Activated naive CD8-positive, alpha-beta T cell treated with anti-CD3 and anti-CD28 coated beads, Interleukin-2, amount 50 U/mL, for 16 hours (primary cell): ENCODE measurements at places on chromosomes 6 and 20.

DNA sequence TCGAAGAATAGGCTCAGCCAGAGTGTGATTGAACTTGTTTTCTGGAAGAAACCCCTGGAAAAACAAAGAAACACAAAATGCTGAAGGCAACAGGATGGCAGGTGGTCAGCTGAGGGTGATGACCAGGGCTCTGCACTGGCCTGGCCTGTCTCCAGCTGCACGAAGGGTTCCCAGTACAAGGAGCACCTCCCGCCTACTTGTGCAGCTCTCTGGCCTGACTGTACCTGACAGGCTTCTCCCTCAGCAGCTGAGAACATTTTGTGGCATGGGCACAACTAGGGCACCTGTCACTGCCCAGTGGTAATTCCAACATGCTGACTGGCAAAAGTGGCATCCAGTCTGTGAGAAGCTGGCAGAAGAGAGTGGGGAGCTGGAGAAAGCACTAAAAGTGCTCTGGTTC is 38.8 kb upstream of the EMILIN3 start:
- DNase-seq: no peak

DNA sequence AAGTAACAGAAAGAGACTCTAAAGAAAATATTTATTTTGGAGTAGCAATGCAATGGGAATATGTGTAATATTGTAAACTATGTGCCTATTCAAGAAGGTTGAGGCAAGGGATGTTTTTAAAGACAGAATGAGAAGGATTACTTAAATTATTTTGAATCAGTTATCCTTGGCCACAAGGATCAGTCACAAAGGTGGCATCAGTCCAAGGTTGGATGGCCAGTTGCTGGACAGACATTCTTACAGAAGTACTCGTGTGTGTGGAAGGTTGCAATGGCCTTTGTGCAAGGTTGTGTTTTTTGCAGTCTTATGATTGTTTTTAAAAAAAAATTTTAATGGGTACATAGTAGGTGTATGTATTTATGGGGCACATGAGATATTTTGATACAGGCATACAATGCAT is 2.0 kb downstream of the QRSL1 start:
- no peak for DNase-seq

- DNase-seq: no peak
These were observed 81.0 kb downstream of the EDN1 start for GRCh38 chr6:12371151-12371550.

- no peak for DNase-seq
These were observed 563.8 kb downstream of the LMBRD1 start for GRCh38 chr6:69232911-69233448.

- DNase-seq: no peak
These were observed 99.5 kb downstream of the FOXO3 start for GRCh38 chr6:108660251-108660650.

DNA sequence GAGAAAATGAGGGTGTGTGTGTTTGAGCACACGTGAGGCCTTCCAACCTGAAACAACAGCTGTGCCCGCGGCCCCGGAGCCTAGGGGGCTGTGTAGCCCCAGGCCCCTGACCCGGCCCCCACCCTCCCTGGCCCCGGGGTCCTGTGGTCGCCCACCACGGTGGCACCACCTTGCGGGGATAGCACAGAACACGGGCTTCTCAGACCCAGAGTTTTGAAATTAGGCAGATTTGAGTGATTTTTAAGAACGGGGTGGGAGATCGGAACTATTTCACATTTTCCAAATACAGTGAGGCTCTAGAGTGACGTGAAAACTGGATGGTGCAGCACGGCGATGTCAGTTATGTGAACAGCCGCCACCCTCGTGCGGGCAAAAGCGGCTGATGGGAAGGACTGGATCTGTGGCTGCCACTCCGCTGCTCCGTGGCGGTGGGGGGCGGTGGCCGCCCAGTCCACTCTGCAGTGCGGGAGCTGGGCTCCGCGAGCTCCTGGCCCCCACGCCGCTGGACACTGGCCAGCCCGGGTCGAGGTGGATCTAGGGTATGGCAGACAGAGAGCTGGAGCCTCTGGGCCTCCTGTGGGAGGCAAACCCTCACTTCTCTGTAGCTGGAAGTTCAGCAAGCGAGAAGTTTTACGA is 17.3 kb upstream of the BHLHE23 start:
- no peak for DNase-seq

DNA sequence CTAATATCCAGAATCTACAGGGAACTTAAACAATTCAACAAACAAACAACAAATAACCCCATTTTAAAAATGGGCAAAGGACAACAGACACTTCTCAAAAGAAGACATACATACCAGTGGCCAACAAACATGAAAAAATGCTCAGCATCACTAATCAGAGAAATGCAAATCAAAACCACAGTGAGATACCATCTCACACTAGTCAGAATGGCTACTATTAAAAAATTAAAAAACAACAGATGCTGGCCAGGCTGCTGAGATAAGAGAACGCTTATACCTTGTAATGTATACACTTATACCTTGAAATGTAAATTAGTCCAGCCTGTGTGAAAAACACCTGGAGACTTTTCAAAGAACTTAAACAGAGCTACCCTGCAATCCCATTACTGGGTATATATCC is 166.8 kb downstream of the IBTK start:
- DNase-seq: no peak

GRCh38 chr6:125392682-125393081 is 90.9 kb upstream of the HDDC2 start:
- DNase-seq: no peak

- no peak for DNase-seq
These were observed 14.0 kb downstream of the POM121L2 start for GRCh38 chr6:27297857-27298730.

- DNase-seq: no peak
These were observed 16.7 kb downstream of the DYNLT1 start for GRCh38 chr6:158627940-158628211.

DNA sequence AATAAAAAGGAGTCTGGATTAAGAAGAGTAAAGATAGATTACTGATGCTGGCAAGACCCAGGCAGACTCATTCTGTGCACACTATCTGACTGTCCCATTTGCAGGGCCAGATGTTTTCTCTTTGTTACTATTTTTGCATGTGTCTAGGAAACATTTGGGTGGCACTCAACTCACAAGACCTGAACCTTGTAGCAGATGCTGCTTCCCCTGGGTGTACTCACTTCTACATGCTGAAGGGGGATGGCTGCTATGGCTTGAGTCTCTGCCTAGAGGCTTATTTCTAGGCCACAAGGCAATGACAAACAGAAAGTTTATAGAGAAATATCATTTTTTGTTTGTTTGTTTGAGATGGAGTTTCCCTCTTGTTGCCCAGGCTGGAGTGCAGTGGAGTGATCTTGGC is 351.4 kb downstream of the FOXA2 start:
- no peak for DNase-seq

DNA sequence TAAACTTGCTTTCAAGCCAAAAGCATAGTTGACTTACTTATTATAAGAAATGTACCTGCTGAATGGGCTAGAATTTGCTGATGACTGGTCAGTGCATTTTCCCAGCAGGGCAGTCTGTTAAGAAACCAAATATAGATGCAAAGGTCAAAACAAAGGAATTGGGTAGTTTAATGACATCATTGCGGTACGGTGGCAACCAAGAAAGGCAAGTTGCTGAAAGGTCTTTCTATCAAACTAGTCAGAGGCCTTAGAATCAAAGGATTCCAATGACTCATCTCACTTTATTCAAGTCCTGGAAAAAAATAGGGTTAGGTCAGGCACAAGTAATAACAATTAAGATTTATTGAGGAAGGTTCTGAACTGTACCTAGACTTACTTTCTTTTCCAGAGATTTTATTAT is 76.4 kb downstream of the KIZ start:
- DNase-seq: no peak

GRCh38 chr6:135499441-135500340 is 2.2 kb upstream of the AHI1 start:
- DNase-seq: no peak

- DNase-seq: no peak
These were observed 72.2 kb upstream of the FUCA2 start for GRCh38 chr6:143583542-143584327.

GRCh38 chr6:157516319-157517026 is 135.5 kb downstream of the ZDHHC14 start:
- no peak for DNase-seq

DNA sequence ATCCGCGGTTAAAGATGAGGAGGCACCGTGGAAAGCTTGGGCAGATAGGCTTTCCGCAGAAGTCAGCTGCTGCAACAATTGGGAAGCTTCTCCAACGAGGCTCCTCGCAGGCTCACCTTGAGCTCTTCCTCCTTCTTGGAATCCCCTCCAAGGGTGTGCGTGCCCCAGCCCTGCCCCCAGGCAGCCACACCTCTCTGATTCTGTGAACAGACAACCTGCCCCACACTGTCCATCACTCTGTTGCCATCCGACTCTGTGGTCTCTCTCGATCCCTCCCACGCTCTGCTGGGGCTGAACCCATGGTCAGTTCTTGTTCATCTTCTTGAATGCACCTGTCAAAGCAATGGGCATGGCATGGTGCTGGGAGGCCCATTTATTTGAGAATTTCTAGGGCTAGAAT is 31.5 kb downstream of the PACSIN1 start:
- no peak for DNase-seq

- DNase-seq: no peak
These were observed 176.9 kb downstream of the DTNBP1 start for GRCh38 chr6:15485936-15486335.

DNA sequence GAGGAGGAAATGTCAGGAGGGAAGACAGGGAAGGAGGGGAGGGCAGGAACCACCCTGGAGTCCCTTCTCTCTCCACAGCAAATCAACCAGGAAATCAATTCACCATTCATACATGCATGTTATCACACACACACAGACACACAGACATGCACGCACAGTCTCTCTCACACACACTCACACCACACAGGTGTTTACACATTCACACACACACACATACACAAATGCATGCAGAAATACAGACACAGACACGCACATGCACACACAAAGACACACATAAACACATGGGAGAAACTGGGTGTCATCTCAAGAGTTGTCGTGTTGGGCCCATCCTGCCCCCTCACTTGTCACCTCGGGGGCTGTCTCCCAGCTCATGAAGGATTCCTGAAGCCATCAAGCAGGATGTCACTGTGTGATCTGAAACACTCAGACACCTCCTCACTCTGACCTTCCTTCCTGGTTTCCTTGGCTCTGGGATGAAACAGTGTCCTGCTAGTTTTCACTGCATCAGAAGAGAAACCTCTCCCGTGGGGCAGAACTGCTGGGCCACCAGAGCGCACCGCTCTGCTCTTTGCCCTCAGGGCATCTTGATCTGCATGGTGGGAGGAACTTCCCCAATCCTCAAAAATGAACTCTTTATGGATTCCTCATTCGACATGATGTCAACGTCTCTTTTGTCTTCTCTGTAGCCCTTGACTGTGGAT is 9.2 kb downstream of the RAET1G start:
- no peak for DNase-seq

DNA sequence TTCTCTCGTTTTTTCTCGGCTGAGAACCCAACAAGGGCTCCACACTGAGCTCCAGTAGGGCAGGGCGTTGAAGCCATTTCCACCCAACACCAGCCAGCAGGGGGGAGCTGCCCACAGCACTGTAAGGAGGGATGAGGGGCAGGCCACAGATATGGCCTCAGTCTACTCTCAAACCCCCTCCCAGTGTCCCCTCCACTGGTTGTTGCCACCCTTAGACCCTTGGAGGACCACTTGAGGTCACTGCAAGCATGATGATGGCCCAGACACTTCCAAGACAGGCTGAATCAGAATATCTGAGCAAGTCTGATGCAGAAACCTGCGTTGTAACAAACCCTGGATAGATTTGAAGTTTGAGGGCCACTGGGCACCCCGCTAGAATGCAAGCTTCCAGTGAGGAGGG is 217.0 kb upstream of the CST7 start:
- DNase-seq: no peak

DNA sequence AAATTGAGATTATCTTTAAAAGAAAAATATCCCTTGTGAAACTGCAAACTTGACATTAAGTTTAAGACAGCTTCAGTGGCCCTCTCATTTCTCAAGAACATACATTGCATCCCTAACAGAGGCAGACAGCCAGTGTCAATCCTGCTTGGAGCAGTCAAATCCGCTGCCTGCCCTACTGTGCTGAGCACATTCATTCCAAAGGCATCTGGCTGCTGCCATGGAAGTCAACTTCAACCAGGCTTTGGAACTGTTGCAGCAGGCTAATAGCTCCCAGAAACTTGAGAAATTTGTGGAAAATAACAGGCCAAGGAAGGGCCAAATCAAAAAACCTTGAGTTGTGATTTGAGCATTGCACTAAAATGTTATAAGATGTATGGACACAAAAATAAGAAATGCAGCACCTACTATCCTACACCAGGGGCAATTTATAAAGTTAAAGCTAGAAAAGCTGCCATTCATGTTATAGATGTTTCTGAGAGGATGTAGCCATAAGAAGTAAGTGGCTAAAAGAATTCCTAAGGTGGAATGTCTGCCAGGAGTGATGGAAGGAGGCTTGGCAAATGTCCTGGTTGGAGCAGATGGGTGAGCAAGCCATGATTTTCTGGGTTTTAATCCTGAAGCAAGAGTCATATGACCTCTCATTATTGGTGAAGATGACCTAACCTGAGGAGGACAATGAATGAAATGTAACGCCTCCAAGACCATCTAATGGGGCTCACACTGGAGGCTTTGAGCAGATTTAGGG is 31.4 kb upstream of the HAO1 start:
- DNase-seq: no peak

DNA sequence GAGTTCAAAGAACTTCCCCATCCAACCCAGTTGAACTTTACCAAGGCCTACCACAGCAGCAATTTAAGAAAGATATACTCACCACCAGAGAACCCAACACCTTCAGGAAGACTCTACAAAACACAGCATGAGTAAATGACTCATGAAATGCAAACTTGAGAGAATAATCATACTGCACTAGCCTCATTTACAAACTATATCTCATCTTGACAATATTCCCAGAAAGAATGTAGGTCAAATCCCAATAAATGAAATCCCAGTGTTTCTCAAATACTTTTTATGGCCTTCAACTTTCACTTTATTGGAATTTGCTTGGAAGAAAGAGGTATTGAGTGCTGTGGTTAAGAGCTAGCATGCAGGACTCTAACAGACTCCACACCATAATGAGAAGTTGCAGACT is 60.0 kb downstream of the FYN start:
- DNase-seq: no peak

- DNase-seq: no peak
These were observed 18.1 kb downstream of the PSMB1 start for GRCh38 chr6:170535004-170535403.

DNA sequence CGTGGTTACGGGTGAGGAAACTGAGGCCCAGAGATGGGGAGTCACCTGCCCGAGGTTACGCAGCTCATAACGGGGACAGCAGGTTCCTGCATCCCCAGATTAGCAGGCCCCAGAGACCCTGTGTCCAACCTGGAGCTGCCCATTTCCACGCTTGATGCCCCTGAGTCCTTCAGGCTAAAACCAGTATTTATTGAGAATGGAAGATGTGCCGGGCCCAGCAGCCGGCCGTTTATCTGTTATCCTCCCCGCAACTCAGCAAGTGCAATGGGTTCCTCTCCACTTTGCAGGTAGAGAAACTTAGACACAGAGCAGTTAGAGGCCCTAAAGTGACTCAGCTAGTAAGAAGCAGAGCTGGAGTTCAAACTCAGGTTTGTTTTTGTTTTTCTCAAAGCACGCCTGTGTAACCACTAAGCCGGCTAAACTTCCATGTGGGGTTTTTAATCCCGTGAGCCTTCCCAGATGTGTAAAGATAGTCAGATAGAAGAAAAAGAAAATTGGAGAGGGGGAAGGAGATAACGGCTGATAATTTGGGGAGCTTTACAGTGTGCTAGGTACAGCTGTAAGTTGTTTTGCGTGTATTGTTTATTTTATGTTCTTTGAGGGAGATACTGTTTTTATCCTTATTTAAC is 775 bp downstream of the PFDN4 start:
- no peak for DNase-seq

- no peak for DNase-seq
These were observed 37.1 kb downstream of the IGF2R start for GRCh38 chr6:160005861-160006540.

- DNase-seq: no peak
These were observed 12.2 kb upstream of the NCOA3 start for GRCh38 chr20:47489448-47489872.
